Peyer's patch (tissue), 4 donors: ENCODE measurements at places on chromosomes 6 and 20. TPM values are rescaled to one million over a fixed set of nuclear protein-coding genes. Genes with fewer than 3 reads are reported as not detected.

Gene SAMD3
- 3.4 TPM for total RNA-seq

Gene PTGIS
- 12.7 TPM for total RNA-seq

Gene OARD1
- 49.5 TPM for total RNA-seq

Gene IMPG1
- total RNA-seq = not detected

Gene TTBK1
- total RNA-seq = 1.4 TPM

Gene CDH4
- not detected for total RNA-seq

Gene ZBP1
- not detected for total RNA-seq

Gene SAMD10
- total RNA-seq = 14.3 TPM

Gene SPATS1
- not detected for total RNA-seq

Gene NEDD9
- total RNA-seq = 85.1 TPM

Gene TSPYL1
- total RNA-seq = 49.6 TPM

Gene ATP5F1E
- total RNA-seq = 25.6 TPM

GRCh38 chr20:24462460-24463010, 6.9 kb upstream of the SYNDIG1 start:
- DNase-seq = no peak

DNA sequence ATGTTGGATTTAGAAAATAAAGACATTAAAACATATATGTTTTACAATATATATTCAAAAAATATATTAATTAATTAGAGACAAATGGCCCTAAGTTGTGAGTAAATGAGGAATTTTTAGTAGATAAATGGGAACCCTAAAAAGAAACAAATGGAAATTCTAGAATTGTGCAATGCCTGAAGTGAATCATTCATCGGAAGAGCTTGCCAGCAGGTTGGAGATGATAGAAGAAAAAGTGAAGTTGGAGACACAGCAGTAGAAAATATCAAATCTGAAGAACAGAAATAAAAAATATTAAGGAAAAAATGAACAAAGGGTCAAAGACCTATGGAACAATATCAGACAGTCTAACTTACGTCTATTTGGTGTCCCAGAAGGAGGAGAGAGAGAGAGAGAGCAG, 109.4 kb upstream of the NEDD9 start:
- DNase-seq = no peak

- DNase-seq = no peak
Observed at GRCh38 chr20:33407251-33407650, 5.9 kb upstream of the CDK5RAP1 start.

- no peak for DNase-seq
Observed at GRCh38 chr6:76861403-76861802, 601.9 kb downstream of the HTR1B start.

DNA sequence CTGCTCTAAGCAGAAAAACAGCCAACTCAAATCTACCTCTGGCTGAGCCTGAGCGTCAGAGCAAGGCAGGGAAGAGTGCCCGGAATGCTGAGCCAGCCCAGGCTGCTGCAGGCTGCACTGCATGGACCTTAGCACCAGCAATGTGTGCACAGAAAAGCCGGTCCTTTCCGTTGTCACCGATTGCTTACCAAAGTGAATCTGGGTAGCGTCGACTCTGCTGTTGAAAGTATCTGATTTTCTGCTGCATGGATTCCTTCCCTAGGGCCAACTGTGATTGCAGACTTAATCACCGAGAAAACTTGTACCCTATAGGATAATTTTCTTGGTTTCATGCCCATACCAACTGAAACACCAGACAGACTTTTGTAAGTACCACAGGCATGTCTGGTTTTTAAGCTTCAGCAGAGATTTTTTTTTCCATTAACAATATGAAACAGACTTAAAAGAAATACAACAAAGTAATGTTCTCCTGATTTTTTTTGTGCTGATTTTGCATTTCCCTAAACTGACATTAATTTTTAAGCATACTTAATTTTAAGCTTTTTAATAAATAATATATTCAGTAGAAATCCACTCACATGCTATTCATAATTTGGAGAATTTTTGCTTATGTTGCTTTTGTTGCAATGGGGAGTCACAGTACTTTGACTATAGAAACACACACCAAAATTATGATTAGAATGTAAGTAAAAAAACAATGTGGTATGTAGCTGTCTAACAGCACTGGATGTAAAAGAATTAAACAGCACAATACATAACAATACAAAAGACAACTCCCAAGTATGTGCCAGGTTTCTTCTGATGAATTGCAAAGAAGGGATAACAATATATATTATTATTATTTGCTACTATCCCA, 218.0 kb downstream of the THBS2 start:
- DNase-seq = no peak

DNA sequence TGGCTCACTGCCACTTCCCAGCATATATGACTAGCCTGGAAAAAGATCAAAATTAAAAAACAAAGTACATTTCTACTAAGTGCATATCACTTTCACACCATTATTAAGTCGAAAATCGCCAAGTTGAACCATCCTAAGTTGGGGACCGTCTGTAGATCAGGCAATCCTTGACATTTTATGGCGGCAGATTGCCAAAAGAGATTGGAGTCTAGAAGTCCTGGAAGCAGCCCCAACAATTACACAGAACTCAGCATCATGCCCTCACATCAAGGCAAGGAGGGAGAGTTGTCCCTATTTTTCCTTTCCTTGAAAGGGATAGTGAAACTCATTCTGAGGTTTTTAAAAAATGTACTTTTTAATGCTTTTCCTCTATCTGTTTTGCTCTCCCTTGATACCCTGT, 30.7 kb downstream of the SLC22A3 start:
- no peak for DNase-seq

GRCh38 chr6:129536271-129536670, 173.7 kb downstream of the ARHGAP18 start:
- no peak for DNase-seq

- no peak for DNase-seq
Observed at GRCh38 chr6:150894935-150895552, 29.5 kb downstream of the MTHFD1L start.

DNA sequence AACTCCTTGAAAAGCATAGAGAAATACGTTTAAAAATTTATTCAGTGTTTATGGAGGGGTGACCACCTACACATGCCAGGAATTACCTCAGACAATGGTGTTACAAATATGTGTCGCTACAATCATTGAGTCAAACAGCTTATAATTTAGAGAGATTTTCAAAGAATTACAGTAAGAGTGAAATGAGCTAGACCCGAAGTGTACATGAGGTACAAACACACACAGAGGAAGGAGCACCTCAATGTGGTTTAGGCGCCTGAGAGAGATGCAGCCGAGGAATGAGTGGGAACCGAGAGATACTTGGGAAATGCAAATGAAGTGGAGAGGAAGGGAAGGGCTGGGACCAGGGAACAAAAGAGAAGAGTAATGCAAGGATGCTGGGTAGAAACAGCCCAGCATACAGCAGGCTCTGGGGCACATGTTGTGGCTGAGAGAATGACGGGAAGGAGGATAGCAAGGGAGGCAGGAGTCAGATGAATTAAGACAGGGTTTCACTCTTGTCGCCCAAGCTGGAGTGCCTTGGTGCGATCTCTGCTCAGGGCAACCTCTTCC, 15.5 kb downstream of the EEF1E1 start:
- DNase-seq = no peak

DNA sequence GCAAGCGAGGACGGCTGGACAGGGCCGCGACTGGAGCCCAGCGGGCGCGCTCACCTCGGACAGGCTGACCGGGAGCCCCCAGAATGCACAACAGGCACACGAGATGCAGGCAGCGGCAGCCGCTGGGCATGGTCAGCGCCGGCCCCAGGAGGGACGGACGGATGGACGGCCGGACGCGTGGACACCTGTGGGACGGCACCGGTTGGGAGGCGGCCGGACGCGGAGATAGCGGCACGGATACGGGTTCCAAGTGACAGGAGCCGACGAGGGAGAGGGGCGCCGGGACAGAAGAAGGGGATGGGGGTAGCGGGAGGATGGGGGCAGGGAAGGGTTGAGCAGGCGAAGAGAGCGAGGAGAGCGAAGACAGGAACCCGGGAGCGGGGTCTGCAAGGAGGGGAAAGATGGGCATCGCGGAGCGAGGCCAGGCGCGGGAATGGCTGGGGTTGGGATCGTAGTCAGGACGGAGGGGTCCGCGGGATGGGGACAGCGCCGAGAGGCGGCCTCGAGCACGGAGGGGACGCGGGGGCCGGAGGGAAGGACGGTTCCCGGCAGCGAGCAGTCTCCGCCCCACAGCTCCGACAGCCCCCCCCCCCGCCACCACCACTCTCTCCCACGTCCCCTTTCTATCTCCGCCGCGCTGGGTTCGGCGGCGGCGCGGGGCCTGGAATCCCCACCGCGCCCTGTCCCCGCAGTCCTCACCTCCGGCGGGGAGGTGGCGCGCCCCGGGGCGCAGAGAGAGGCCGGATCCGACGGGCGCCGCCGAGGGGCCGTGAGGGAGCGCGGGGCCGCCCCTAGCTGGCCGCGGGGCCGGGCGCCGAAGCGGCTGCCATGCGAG, 435 bp downstream of the DLK2 start:
- peak; percentile 92 for DNase-seq

- DNase-seq = no peak
Observed at GRCh38 chr6:14077193-14077867, 40.2 kb upstream of the CD83 start.

DNA sequence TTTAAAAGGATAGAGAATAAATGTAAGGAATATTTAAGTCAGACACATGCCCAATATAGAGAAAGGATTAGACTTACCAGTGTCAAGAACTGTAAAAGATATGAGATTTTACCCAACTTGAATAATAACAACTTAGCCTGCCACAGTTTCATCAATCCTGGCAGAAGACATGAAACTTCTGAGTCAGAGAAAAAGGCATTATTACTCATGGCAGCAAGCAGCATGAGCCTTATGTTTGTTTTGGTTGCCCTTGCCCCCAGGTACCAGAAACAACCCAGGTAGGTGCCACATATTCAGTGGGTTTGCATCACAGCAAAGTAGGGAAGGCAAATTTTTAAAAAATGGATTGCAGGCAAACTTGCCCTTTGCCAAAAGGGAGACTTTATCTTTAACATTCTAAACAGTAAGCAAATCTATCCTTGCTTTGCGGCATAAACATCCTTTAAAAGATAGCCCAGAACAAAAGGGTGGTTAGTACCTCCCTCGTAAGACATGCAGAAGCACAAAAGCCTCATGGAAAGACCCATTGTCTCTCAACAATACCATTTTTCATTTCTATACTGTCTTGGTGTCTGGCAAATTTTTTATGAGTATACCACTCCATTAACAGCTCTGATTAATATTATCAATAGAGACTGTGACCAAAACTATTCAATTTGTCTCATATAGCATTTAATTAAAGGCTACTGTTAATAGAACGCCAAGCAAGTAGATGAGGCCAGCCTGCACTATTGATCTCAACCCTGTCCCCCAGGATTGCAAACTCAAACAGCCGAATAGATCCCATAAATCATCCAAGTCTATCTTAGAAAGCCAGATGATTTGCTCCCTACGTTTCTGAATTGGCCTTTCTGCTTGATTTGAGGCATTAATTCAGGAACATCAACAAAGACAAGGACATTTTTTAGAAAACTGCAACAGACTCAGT, 185.1 kb downstream of the COL19A1 start:
- DNase-seq = no peak

GRCh38 chr6:118774581-118774980, 119.4 kb upstream of the ASF1A start:
- no peak for DNase-seq

- no peak for DNase-seq
Observed at GRCh38 chr20:31842471-31843157, 2.8 kb downstream of the FOXS1 start.

GRCh38 chr6:168297643-168298042, 21.9 kb downstream of the DACT2 start:
- DNase-seq = no peak

- DNase-seq = no peak
Observed at GRCh38 chr6:3128356-3129108, 10.0 kb downstream of the BPHL start.

- peak; percentile 0 for DNase-seq
Observed at GRCh38 chr20:25071734-25072133, 10.2 kb downstream of the VSX1 start.

- no peak for DNase-seq
Observed at GRCh38 chr6:159217595-159218275, 48.5 kb downstream of the FNDC1 start.

DNA sequence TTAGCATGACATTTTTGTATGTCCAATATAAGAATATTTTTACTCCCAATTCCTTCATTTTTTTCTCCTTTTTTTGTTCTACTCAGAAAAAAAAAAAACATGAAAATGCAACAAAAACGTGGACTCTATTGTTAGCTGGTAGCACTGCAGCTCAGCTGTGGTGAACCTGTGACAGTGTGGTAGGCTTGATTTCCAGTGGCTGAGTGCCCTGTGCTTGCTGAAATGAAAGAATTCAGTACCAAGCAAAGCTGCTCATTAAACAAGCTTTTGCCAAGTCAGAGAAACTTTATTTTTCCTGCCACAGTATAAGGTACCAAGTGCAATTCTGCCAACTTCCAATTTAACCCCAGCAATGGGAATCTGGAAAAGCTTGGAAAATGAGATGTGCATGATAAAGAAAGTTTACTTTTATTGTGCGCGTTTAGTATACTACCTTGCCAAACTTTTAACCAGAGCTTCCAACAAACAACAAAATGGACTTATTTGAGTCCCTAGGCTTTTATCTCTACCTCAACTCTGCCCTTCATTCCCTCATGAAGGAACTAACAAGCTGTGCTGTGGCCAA, 215.2 kb downstream of the SLC35F1 start:
- no peak for DNase-seq

DNA sequence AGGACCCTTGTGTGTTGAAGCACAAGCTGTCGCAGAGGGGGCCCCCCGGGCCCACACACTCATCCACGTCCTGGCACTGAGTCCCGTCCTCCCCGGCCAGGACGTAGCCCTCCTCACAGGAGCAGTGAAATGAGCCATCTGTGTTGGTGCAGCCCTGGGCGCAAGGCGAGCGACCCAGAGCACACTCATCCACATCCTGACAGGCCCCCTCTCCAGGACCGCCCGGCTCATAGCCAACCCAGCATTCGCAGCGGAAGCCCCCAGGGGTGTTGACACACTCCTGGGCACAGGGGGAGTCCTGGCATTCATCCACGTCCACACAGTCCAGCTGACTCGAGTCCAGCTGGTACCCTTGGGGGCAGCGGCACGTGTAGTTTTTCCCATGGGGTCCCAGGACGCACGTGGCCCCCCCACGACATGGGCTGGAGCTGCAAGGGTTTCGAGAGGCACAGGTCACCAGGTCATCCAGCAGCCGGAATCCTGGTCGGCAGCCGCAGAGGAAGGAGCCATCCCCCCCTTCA, 1.2 kb downstream of the CD93 start:
- DNase-seq = no peak

DNA sequence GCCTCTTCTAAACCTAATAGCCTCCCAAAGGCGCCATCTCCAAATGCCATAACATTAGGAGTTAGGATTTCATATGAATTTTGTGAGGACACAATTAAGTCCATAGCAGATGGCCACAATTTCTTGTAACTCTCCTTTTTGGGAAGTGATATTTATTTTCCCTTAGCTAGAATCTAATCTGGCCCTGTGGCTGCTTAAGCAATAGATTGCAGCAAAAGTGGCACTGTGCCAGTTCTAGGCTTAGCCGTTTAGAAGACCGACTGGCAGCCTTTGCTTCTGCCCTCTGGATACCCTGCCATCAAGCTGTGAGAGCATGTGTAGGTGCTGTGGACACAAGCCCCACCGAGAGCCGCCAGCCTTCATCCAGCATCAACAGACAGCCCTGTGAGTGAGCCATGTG, 15.9 kb upstream of the ADGB start:
- DNase-seq = no peak
